ENCODE measurements at places on chromosomes 16 and 17.
A peak's percentile ranks its signal among the peaks of the same experiment; 100 is the strongest.

- DNase-seq = no peak
Measured at GRCh38 chr17:6641247-6641863, 495 bp downstream of the TXNDC17 start.

DNA sequence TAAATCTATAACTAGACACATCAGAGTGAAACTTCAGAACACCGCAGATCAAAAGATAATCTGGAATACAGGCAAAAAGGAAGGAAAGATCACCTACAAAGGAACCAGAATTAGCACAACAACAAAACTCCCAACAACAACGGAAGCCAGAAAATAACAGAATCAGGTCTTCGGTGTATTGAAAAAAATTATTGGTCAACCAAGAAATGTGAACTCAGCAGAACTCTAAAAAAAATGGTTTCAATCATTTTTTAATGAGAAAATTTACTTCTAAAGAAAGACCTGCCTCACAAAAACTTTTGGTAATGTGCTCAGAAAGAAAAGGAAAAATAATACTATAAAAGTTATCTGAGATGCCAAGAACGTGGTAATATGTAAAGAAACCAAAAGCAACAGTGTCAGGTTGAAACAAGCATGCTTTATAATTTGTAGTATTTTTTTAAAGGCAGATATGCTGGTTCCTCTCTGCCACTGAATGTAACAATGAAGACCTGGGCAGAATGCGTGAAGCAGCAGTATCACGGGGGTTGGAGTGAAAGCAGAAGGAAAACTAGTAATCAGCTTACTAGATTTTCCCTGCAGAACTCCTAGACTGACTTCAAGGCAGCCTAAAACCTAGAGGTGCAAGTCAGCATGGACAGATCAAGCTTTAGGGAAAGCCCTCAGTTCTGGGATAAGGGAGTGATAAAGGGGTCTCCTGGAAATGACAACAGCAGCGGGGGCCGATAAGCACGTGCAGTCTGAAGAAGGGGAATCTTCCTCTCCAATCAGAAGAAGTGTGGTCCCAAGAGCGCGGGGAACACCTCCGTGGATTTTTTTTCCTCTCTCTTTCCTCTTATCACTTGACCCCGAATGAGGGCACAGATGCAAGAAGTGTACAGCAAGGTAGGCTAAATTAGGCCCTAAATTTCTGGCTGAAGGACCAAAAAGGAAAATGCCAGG is 80.9 kb upstream of the TEKT1 start:
- DNase-seq = no peak

DNA sequence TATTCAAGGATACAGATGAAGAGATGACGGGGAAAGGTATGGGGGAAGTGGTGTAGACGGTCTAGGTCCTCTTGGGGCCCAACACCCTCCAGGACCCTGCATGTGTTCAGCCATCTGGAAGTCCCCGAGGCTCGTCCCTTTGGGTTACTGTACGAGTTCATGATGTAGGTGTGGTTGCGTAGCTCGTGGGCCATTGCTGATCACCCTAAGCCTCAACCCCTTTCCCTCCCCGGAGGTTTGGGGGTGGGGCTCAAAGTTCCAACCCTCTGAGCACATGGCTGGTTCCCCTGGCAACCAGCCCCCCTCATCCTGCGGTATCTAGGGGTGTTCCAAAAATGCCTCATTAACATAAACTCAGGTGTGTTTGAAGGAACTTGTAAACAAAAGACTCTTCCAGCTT is 98.8 kb upstream of the METRNL start:
- no peak for DNase-seq

DNA sequence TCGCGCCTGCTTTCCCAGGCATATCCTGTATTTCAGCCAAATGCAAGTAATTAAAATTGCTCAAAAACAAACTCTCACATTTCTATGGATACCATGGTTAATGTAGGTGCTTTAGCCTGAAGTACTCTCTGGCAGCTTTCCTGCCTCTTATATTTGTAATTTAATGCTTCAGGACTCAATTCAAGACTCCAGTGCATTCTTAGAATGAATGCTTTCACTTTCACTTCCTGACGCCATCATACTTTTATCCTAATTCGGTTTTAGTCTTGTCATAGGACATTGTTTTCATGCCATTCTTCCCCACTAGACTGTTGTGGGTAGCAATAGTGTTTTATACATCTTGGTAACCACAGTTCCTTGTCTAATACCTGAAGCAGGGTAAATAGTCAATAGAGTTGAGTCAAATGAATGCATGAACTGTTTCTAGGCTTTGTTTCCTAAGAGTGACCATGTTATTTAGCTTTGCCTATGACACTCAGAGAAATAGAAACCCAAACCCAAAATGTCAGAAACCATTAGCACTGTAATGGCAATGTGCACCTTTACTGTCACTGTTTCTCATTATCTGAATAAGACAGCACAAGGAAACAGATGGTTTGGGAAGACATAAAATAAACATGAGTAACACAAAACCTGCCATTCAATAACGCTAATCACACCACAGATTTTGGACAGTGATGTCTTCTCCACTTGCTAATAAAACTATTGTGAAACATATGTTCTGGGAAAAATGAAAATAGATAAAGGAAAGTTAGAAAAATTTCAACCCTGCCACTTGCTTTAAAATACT is 705.5 kb downstream of the CDH11 start:
- DNase-seq = no peak

DNA sequence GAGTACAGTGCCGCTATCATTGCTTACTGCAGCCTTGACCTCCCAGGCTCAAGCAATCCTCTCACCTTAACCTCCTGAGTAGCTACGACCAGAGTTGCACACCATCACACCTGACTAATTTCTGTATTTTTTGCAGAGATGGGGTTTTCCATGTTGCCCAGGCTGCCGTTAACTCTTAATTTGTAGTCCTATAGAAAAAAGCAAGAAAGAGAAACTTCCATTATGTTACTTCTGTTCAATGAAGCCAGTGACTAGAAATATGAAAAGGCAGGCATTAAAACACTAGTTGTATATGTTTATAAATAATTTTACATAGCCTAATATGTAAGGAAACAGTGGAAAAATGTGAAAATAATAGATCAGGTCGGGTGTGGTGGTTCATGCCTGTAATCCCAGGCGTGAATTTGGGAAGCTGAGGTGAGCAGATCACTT is 9.7 kb downstream of the RAD51C start:
- no peak for DNase-seq

DNA sequence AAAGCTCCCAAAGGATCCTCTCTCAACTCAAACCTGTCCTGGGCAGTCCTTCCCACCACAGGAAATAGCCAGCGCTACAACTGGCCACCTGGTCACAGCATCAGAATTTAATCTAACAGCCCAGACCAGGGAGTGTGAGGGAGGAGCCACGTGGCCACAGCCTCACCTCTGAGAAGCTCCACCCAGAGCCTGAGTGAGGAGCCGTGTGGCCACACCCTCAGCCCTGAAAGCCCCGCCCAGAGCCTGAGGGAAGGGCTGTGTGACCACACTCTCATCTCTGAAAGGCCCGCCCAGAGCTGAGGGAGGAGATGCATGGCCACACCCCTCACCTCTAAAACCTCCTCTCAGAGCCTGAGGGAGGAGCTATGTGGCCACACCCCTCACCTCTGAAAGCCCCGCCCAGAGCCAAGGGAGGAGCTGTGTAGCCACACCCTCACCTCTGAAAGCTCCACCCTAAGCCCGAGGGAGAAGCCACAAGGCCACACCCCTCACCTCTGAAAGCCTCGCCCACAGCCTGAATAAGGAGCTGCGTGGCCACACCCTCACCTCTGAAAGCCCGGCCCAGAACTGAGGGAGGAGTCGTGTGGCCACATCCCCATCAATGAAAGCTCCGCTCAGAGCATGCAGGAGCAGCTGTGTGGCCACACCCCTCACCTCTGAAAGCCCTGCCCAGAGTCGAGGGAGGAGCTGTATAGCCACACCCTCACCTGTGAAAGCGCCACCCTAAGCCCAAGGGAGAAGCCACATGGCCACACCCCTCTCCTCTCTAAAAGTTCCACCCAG is 28.6 kb downstream of the SLC38A8 start:
- DNase-seq = peak; percentile 14

GRCh38 chr16:47477679-47478078 is 16.5 kb downstream of the PHKB start:
- no peak for DNase-seq

DNA sequence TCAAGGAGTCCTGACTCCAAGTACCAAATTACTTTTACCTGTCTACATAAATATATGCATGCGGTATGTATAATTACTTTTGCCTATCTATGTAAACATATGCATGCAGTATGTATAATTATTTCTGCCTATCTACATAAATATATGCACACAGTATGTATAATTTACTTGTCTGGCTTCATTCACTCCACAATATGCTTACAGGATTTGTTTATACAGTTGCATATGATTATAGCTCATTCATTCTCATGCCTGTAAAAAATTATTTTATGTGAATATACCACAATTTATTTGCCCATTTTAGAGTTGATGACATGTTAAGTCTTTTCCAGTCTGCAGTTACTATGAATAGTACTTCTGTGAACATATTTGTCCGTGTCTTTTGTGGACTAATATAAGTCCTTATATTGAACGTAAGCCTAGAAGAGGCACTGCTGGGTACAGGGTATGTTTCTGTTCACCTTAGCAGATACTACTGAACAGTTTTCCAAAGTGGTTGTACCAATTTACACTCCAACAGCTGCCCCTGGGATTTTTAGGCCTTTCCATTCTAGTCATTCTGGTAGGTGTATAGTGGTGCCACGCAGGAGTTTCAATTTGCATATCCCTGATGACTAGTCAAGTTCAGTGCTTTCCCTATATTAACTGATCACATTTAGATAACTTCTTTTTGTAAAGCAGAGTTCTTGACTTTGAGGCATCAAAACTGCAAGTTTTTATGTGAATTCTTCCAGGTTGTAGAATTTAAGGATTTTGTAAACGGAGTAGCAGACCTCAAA is 47.0 kb downstream of the MARVELD3 start:
- no peak for DNase-seq

GRCh38 chr17:31096106-31096436 is 1.3 kb downstream of the NF1 start:
- no peak for DNase-seq

GRCh38 chr16:24538756-24539294 is 541 bp upstream of the RBBP6 start:
- no peak for DNase-seq

GRCh38 chr16:9004183-9004582 is 40.5 kb upstream of the USP7 start:
- DNase-seq = no peak

Data from activated T-cell treated with anti-CD3 and anti-CD28 coated beads for 1 hour (primary cell).